ENCODE measurements at places on chromosomes 3 and 15.
A peak's percentile ranks its signal among the peaks of the same experiment; 100 is the strongest.

DNA sequence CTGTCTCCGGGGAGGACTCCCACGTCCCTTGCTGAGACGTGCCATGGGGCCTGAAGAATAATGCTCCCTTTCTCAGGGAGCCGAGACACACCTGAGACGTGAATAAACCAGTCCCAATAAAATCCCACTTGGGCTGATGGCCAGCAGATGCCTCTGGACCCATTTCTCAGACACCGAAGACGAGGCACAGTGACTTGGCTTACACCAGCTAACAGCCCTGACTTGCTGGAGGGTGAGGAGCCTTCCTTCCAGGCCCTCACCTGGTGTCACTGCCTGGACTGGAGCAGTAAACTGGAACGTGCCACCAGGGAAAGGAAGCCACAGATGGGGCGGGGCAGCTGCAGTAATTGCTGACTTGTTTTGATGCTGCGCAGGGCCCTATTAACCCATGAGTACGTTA lies 189.7 kb downstream of the PDZRN3 start:
- no peak for DNase-seq

DNA sequence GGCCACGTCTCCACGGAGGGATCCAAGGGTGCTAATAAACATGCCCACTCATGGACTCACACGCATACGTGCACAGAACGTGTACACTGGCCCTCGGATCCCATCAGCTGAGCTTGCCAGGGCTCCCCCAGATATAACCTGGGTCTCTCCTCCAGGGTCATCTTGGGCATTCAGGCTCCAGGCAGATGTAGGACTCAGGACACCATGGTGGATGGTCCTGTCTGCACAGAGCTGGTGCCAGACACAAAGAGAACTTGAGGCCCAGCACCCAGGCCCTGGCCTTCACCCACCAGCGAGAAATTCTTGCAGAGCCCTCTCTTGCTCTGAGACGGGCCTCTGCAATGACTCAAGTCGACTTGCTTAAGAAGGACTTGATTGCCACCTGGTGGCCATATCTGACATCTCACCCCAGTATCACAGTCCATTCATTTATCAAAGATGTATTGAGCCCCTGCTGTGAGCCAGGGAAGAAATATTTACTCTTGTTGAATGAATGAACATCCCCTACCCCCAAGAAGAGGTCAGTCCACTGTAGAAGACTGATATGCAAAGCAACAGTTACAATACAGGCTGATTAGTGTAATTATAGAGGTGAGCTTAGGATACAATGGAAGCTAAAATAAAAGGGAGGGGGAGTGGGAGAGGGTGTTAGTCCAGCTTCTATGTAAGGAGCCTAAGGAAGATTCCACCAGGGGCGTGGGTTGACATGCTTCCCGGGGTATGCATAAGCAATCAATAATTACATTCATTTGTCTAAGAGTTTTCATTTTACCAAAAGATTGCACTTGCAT lies 34.2 kb upstream of the VPS8 start:
- DNase-seq = peak; percentile 74

GRCh38 chr3:22239011-22239410 lies 488.0 kb upstream of the ZNF385D start:
- DNase-seq = no peak

GRCh38 chr3:134337511-134338200 lies 36.6 kb downstream of the AMOTL2 start:
- DNase-seq = no peak

- DNase-seq = no peak
These were observed 33.8 kb downstream of the FAIM start for GRCh38 chr3:138642226-138642926.

GRCh38 chr3:99317201-99317600 lies 321.2 kb upstream of the COL8A1 start:
- DNase-seq = no peak

GRCh38 chr3:74434406-74434805 lies 180.1 kb downstream of the CNTN3 start:
- DNase-seq = no peak

DNA sequence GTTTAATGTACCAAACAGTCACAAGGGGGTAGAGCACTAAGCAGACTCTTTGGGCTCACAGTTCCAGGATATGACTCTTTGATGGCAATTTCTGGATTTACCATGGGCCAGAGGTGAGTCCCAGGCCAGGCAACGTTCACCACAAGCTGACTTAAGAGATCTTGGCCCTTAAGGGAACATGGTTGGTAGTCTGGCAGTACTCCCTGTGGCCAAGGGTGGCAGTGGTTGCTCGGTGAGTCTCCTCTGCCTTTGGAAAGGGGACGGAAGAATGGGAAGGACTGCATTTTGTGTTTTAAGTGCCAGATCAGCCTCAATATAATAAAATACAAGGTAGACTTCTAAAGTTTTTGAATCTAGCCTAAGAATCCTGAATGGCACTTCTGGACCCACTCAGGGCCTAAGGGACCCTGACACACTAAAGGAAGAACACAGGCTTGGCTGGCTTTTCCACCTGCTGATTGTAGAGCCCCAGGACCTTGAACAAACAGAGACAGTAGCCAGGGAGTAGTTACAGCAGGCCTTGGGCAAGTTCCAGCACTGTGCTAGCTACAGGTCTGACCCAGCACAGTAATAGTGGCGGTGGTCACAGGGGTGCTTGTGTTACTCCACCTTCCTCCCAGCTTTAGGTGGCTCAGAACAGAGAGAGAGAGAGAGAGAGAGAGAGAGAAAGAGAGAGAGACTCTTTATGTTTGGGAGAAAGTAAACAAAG lies 730.7 kb upstream of the ALCAM start:
- DNase-seq = no peak

- no peak for DNase-seq
These were observed 57.2 kb downstream of the POLQ start for GRCh38 chr3:121488628-121489027.

GRCh38 chr3:60101621-60102020 lies 1051.8 kb upstream of the CFAP20DC start:
- no peak for DNase-seq
